ENCODE measurements at places on chromosomes 1 and 21.

DNA sequence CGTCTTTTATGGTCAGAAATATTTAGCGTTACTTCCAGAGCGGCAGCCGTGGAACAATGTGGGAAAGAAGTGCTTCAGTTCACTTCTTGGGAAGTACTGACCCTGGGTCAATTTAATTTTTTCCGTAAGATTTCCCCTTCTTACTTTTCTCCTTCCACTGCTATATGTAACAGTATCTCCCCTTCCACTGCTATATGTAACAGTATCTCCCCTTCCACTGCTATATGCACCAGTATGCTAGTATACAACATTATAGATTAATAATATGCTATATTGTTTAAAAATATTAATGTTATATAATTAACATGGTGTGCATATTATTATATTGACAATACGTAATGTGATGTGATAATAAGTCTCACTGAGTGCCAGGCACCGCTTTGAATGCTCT lies 69.7 kb upstream of the ERG start:
- no peak for DNase-seq
- H3K4me3 ChIP-seq = no peak overlapping the region
- H3K36me3 ChIP-seq = peaks cover 14% of the 10 kb centered on the region
- H3K27me3 ChIP-seq = no peaks in the 10 kb centered on the region
- H3K27ac ChIP-seq = peak overlapping the region; percentile 32
- no peaks in the 10 kb centered on the region for H3K4me1 ChIP-seq

DNA sequence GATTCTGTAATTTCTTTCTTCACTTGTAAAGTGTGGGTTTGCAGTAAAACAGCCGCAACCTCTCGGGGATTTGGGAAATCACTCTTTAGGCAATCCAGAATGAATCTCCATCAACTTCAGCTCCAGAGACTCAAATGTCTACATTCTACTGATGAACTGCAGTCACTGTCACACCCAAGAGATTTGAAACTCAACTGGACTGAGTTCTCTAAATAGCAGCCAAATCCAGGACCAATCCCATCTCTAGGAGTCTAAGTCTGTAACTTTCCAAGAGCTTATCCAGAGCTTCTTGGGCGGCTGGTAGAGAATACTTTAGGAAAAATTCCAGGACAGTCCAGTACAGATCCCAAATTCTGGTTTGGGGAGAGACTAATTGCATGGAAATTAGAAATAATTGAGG lies 62.9 kb downstream of the ADAMTS1 start:
- H3K4me3 ChIP-seq = no peak overlapping the region
- peaks cover 41% of the 10 kb centered on the region for H3K4me1 ChIP-seq
- peak overlapping the region; percentile 85 for H3K27ac ChIP-seq
- DNase-seq = no peak
- H3K27me3 ChIP-seq = no peaks in the 10 kb centered on the region

DNA sequence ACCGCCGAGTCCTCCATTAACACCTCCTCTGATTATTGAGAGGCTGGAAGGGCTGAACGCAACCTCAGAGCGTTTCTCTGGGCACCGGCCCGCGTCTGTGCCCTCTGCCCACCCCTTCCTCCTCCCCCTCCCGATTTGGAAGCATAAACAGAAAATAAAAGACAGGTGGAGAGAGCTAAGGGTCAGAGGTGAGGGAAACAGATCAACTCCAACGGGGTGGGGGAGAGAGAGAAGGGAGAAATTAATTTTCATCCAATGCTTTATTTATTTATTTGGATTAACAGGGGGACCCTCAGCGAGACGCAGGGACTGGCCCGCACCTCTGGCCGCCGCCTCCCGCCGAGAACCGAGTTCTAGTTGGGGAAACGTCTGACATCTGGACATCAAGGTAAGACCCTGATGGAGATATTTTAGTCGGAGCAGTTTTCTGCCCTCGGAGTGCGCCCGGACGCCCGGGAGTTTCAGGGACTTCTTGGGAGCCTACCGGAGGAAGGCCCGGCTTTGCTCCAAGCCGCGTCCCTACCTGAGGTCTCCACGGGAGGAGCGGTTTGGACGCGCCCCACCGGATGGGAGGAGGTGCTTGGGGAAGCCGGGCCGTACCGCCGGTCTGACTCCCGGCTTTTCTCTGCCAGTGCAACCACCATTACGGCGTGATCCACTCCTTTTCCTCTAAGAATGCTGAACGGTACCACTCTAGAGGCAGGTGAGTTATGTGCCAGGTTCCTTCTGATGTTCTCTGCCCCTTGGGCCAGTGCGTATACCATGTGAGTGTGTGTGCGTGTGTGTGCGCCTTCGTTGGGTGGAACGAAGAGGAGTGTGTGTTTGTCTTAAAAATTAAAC lies 5.1 kb upstream of the LHX9 start:
- DNase-seq = no peak
- H3K27ac ChIP-seq = no peak overlapping the region
- H3K36me3 ChIP-seq = no peaks in the 10 kb centered on the region
- H3K4me1 ChIP-seq = no peaks in the 10 kb centered on the region

GRCh38 chr1:56363007-56363770 lies 216.2 kb downstream of the PLPP3 start:
- H3K27me3 ChIP-seq = no peaks in the 10 kb centered on the region
- H3K4me1 ChIP-seq = no peaks in the 10 kb centered on the region

DNA sequence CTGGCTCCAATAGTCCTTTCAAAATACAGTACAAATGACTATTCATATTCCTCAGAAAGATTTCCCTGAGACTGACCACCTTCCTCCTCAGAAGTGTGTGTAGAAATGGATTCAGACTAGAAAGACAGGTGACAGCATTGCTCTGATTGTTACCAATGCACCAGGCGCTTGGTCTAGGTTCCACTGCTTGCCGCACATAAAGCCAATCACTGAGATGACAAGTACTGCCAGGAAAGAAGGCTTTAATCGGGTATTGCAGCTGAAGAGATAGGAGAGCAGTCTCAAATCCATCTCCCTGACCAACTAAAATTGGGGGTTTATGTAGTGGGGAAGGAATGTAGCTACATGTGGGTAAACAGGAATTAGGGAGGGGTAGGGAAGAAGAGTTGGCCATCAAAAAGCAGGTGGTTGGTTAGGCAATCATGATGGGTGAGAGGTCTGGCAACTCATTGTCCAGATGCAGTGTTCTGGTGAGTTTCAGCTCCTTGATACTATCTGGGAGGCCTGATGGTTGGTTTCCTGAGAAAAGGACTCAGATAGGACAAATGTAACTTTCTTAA lies 98.0 kb downstream of the KCNH1 start:
- H3K36me3 ChIP-seq = no peaks in the 10 kb centered on the region
- H3K27ac ChIP-seq = no peak overlapping the region
- H3K27me3 ChIP-seq = no peaks in the 10 kb centered on the region
- no peak for DNase-seq

DNA sequence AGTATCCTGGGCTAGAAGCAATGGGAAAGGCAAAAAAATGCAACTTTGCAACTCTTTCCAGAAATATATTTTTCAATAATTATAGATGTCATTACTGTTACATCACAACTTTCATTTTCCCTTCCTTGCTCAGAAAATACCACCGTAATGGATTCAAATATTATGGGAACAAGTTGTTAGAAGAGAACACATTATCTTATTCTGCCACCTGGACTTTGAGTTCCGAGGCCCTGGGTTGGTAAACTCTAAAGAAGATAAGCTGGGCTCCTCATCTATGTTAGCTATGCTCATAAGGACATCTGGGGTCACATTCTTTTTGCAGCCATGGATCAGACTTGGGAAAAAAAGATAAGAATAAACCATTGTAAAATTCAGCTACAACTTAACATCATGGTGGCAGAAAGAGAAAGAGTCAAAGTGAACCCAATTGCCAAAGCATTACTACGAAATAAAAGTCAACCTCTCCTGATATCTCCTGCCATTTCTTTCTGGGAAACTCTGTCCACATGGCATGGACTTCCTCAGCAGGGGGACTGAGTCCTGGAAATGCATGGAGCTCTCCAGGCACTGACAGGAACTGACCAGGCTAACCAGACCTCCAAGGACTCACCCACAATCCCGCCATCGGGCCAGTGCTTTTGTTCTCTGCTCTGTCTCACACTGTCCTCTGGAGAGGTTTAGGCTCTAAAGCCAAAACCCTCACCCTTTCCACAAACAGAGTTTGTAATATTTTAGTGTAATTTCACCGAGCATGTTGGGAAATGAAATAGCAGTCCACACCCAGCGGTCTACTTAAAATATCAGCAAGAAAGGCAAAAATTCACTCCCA lies 499.1 kb upstream of the RUNX1 start:
- no peaks in the 10 kb centered on the region for H3K27me3 ChIP-seq
- no peak overlapping the region for H3K27ac ChIP-seq

GRCh38 chr1:93801471-93801870 lies 77.5 kb downstream of the DNTTIP2 start:
- no peaks in the 10 kb centered on the region for H3K27me3 ChIP-seq
- H3K4me1 ChIP-seq = no peaks in the 10 kb centered on the region
- H3K27ac ChIP-seq = no peak overlapping the region
- no peaks in the 10 kb centered on the region for H3K36me3 ChIP-seq
- no peak for DNase-seq
- H3K4me3 ChIP-seq = no peak overlapping the region

- no peaks in the 10 kb centered on the region for H3K27me3 ChIP-seq
- no peak for DNase-seq
- H3K27ac ChIP-seq = no peak overlapping the region
- no peaks in the 10 kb centered on the region for H3K4me1 ChIP-seq
- no peak overlapping the region for H3K4me3 ChIP-seq
- H3K36me3 ChIP-seq = no peaks in the 10 kb centered on the region
Measured at GRCh38 chr1:179807291-179807690, 64.2 kb downstream of the FAM163A start.
